ENCODE measurements at places on chromosomes 7 and 10.
A peak's percentile ranks its signal among the peaks of the same experiment; 100 is the strongest.

- H3K4me1 ChIP-seq, result peaks cover 71% of the 10 kb centered on the region
- no peak overlapping the region for H3K4me3 ChIP-seq
- peak; percentile 71 for DNase-seq
- no peaks in the 10 kb centered on the region for H3K36me3 ChIP-seq
- H3K27me3 ChIP-seq, result no peaks in the 10 kb centered on the region
Measured at GRCh38 chr10:47261121-47261520, 38.9 kb upstream of the GDF10 start.

- no peak overlapping the region for H3K4me3 ChIP-seq
- no peak for DNase-seq
- no peaks in the 10 kb centered on the region for H3K27me3 ChIP-seq
- no peaks in the 10 kb centered on the region for H3K36me3 ChIP-seq
- H3K27ac ChIP-seq, result no peak overlapping the region
Measured at GRCh38 chr10:42367532-42368230, 270.7 kb downstream of the ZNF33B start.

DNA sequence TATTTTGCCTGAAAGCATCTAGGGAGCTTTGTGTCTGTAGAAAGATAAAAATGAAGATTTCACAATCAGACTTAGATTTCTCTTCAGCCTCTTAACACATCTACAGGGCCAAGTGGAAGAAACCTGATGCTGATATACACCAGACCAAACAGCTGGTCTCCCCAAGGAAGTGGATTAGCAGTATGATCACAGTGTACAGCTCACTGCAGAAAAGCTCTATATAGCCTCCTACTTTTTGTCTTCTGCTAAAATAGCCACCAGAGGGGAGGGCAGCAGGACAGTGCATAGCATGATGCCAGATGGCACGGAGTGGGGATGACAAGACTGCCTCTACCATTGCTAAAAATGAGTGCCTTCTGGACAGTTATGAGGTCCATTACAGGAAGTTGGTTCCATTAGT, 16.0 kb downstream of the FAM13C start:
- H3K4me3 ChIP-seq, result no peak overlapping the region
- no peak overlapping the region for H3K27ac ChIP-seq
- H3K27me3 ChIP-seq, result no peaks in the 10 kb centered on the region
- DNase-seq, result no peak
- no peaks in the 10 kb centered on the region for H3K4me1 ChIP-seq

- no peak overlapping the region for H3K27ac ChIP-seq
- DNase-seq, result no peak
- H3K4me3 ChIP-seq, result no peak overlapping the region
Measured at GRCh38 chr7:140639366-140640053, 1.1 kb downstream of the DENND2A start.

DNA sequence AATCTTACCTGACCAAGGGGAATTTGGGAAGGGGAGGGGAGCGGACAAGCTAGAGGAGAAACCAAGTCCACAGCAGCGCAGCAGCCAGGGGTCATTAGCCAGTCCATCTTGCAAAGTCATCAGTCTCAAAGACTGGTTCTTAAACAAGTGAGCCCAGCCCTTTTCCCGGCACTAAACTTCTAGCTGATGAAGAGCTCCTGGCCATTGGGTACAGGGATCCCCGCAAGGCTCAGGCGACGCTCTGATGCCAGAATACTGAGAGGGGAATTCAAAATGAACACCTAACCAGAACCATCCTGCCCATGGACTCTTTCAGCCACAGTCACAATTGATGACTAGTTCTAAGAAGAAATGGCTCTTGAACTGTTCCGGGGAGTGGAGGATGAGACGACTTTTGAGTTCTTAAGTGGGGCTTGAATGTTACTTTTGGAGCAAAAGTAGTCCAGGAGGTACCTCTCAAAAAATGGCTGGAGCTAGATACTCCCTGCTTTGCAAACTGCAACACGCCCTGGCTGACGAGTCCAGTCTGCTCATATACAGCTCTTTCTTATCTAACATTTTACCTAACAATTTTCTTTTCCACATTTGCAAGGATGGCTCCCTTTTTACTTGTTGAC, 2.5 kb upstream of the TWIST1 start:
- DNase-seq, result no peak
- no peaks in the 10 kb centered on the region for H3K27me3 ChIP-seq
- H3K4me1 ChIP-seq, result no peaks in the 10 kb centered on the region
- H3K36me3 ChIP-seq, result no peaks in the 10 kb centered on the region
- no peak overlapping the region for H3K4me3 ChIP-seq
- no peak overlapping the region for H3K27ac ChIP-seq

GRCh38 chr10:48847691-48848090, 91.9 kb downstream of the LRRC18 start:
- no peak overlapping the region for H3K4me3 ChIP-seq
- H3K27ac ChIP-seq, result no peak overlapping the region
- H3K4me1 ChIP-seq, result no peaks in the 10 kb centered on the region
- H3K36me3 ChIP-seq, result no peaks in the 10 kb centered on the region
- peaks cover 7% of the 10 kb centered on the region for H3K27me3 ChIP-seq

DNA sequence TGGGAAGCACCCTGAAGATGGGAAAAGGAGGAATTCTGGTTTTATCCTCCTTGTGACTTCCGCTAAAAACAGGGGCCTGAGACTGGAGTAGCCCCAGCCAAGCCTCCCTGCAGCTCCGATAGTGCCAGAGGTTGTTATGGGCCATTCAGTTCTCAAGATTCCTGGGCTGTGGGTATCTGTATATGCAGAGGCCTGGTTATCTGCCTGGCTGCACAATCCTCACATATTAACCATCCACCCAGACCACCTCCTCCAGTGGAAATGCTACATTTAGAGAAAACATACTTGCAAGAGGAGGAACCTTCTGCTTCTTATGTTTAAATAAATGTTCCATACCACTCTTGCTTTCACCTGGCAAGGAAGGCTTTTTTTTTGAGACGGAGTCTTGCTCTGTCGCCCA, 34.6 kb downstream of the ARL3 start:
- H3K4me1 ChIP-seq, result peaks cover 23% of the 10 kb centered on the region
- no peak overlapping the region for H3K27ac ChIP-seq

DNA sequence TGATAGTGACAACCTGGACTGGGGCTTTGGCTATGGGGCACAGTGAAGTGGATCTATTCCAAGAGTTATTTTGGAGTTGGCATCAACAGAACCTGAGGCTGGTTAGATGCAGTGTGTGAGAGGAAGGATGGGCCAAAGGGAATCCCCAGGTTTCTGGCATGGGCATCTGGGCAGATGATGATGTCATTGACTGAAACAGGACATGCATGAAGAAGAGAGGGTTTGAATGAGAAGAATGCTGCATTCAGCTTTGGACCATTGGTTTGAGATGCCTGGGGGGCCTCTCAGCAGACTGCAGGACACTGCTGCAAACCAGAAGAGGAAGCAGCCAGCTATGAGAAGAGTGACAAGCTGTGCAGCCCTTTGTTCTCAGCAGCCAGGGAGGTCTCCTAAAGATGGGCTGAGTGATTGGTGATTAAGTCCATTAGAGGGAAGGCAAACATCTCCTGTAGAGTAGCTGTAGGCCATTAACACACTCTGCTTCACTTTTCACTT, 23.1 kb upstream of the PIK3CG start:
- no peak overlapping the region for H3K27ac ChIP-seq
- no peaks in the 10 kb centered on the region for H3K4me1 ChIP-seq
- DNase-seq, result no peak
- no peak overlapping the region for H3K4me3 ChIP-seq
- peaks cover 10% of the 10 kb centered on the region for H3K27me3 ChIP-seq
- H3K36me3 ChIP-seq, result no peaks in the 10 kb centered on the region

DNA sequence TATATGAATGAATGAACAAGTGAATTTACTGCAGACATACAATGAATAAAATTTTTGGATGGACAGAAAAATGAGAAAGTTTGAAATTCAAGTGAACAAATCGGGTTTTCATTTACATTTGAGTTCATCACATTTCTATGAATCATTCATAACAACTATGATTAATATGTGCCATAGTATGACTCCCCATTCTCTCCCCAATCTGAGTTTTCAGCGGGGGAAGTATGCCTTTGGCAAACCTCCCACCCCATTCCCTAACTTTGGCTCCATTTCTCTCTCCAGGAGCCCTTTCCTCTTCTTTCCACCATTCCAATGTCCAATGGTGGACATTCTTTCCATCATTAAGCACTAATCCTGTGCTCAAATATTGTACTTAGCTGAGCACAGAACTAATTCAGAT, 96.8 kb upstream of the LSM8 start:
- no peak for DNase-seq
- no peaks in the 10 kb centered on the region for H3K4me1 ChIP-seq
- H3K27ac ChIP-seq, result no peak overlapping the region
- H3K36me3 ChIP-seq, result no peaks in the 10 kb centered on the region

- no peaks in the 10 kb centered on the region for H3K27me3 ChIP-seq
- no peaks in the 10 kb centered on the region for H3K4me1 ChIP-seq
- no peak overlapping the region for H3K4me3 ChIP-seq
- H3K36me3 ChIP-seq, result no peaks in the 10 kb centered on the region
- DNase-seq, result no peak
- no peak overlapping the region for H3K27ac ChIP-seq
Measured at GRCh38 chr10:76840802-76841201, 796.8 kb downstream of the KCNMA1 start.

DNA sequence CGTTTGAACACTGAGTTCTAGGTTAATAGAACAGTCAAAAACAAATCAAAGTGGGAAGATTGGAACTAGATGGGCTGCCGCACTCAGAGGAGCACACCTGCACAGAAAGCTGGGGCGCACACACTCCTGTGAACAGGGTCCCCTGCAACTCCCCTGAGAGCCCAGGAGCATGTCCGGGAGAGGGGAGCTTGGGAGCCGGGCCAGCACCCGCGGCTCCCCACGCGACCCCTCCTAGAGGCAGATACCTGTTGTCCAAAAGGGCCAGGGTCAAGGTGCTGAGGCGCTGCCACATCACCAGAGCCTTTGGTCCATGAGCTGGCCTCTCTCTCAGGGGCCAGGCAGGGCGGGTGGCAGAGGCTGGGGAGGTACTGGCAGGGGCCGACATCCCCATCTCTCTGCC, 5.6 kb downstream of the NKX6-2 start:
- H3K36me3 ChIP-seq, result peaks cover 55% of the 10 kb centered on the region
- no peaks in the 10 kb centered on the region for H3K27me3 ChIP-seq
- H3K27ac ChIP-seq, result no peak overlapping the region
- DNase-seq, result no peak
- H3K4me1 ChIP-seq, result no peaks in the 10 kb centered on the region
- H3K4me3 ChIP-seq, result no peak overlapping the region

GRCh38 chr7:47371733-47372368, 210.1 kb downstream of the TNS3 start:
- H3K27ac ChIP-seq, result no peak overlapping the region
- no peak overlapping the region for H3K4me3 ChIP-seq
- no peaks in the 10 kb centered on the region for H3K36me3 ChIP-seq
- no peak for DNase-seq

DNA sequence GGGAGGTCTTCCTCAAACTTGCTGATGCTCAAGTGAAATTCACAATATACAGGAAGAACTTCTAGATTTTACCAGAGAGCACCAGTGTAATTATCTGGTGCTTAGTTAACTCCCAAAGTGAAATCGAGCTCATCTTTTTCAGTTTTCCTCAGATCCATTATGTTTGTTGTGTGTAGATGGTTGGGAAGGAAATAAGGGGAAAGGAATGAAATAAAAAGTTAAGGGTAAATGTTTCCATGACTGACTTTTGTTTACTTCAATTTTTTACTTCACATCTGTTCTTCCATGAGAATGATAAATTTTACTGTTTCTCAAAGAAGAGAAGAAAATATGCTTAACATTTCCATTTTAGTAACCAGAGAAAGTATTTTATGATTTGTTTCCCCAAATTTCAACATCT, 21.3 kb downstream of the FAM107B start:
- H3K4me1 ChIP-seq, result no peaks in the 10 kb centered on the region
- H3K4me3 ChIP-seq, result no peak overlapping the region
- no peak for DNase-seq
- no peak overlapping the region for H3K27ac ChIP-seq
- H3K36me3 ChIP-seq, result no peaks in the 10 kb centered on the region

Measured in DND-41 (cell line).